SW 1271 (cell line): ENCODE measurements at places on chromosomes 2 and 18.

GRCh38 chr2:128812183-128812940 is 493.7 kb upstream of the HS6ST1 start:
- DNase-seq = no peak

DNA sequence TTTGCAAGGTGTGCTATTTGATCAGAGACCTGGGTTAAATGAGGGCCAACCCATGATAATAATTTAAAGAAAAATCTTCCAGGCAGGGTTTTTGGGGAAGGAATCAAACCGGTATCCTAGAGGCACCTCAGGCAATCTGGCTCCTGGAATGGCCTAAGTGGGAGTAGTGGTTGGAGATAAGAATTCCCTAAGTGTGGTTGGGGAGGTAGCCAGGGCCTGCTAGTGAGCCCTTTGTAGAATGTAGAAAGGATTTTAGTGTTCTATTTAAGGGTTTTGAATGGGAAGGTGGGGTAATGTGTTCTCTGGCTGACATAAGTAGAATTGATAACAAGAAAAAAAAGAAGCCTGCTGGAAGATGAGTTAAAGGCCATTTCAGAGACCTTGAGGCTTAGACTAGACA is 422.2 kb downstream of the XIRP2 start:
- no peak for DNase-seq

DNA sequence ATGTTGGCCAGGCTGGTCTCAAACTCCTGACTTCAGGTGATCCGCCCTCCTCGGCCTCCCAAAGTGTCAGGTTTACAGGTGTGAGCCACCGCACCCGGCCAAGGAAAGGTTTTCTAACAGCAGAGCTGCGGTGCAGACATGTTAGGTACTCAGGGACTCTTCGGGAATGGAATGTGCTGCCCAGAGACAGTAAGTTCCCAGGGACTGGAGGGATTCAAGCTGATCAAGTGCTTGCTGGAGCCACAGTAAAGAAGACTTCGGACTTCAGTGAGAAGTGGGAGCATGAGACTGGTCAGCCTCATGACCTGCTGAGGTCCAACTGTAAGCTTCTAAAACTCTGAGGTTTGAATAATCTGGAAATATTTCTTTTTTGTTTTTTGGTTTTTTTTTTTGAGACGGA is 7.8 kb upstream of the DES start:
- DNase-seq = no peak

DNA sequence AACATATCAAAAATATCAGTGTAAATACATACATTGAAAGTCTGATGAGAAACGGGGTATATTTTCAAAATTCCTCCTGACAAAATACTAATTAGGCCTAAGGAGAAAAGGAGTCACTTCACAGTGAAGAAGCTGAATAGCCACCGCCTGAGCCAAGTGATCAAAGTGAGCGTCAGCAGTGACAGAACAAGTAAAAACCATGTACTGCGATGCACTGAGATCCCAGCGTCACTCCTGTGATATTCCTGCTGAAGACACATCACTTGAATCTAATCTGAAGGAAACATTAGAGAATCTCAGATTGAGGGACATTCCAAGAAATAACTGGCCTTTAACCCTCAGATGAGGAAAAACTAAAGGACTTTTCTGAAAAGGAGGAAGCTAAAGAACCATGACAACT is 285.3 kb downstream of the EN1 start:
- no peak for DNase-seq

DNA sequence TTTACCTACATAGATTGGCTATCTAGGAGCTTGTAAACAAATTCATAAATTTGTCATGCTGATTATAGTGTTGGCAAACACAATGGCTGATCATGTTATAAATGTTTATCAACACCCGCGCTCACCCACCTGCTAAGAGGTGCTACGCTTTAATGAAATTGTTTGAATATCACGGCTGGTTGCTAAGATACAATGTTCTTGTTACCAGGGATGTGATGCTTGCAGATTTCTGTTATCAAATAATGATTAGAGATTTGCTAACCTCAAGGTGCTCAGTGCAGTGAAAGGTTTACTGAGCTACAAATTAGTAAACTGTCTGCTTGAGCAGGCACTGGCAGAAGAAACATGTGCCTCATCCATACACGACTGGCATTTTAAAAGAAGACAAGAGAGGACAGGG is 160.0 kb upstream of the ZEB2 start:
- no peak for DNase-seq

DNA sequence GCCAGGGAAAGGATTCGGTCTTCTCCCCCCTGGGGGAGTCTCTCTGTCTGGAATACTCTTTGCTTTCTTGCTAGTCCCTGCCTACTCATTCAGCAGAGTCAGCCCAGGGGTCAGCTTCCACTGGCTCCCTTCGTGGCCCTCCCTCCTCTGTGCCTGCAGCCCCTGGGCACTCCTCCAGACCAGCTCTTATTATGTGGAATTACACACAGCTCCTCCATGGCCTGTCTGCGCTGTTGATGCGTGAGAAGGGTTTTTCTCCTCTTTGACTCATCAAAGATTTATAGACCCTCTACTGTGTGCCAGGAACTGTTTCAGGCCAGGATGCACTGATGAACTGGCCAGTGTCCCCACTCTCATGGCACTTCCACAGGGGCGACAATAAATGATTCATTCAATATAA is 44.4 kb downstream of the ST8SIA5 start:
- no peak for DNase-seq

DNA sequence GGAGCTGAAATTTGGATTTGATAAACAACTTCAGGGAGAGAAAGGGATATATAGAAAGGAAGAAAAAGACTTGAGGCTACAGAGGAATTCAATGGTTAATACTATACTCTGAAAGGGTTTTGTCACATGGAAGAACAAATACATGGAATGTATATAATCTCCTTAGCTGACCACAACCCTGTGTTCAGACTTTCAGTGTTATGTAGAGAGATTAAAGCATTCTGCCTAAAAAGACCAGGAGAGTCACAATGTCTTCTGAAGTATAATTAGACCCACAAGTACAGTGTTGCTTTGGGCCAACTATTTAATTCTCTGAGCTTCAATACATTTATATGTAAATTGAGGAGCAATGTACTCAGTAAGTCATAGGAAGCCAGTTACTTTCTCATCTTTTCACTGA is 123.8 kb upstream of the FSHR start:
- DNase-seq = no peak

GRCh38 chr2:175880-176820 is 87.7 kb downstream of the SH3YL1 start:
- DNase-seq = no peak

- DNase-seq = no peak
Observed at GRCh38 chr2:107542314-107542740, 284.4 kb upstream of the RGPD4 start.

- no peak for DNase-seq
Observed at GRCh38 chr2:102116630-102117471, 25.7 kb upstream of the IL1R1 start.

GRCh38 chr2:177076636-177077179 is 135.9 kb upstream of the HNRNPA3 start:
- DNase-seq = no peak

GRCh38 chr2:12543076-12543977 is 173.4 kb upstream of the TRIB2 start:
- no peak for DNase-seq

DNA sequence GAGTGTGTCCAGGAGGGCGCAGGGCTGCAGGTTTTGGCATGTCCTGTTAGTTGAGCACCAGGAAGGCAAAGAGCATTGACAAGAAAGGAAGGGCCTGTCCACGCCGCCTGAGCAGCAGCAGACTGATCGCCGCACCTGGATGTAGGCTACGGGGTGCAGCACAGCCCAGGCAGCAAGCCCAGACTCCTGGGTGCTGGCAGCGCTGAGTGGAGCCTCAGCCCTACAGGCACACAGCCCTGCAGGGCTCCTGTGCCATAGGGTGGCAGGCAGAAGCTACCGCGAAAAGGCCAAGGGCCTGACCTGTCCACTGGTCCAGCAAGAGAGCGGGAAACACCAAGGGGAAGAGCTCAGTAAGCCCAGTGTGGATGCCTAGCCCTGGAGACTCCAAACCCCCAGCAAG is 198.0 kb downstream of the HDAC4 start:
- no peak for DNase-seq
